Activated CD4-positive, alpha-beta T cell treated with anti-CD3 and anti-CD28 coated beads for 1 hour (primary cell): ENCODE measurements at places on chromosomes 2 and 18.

- DNase-seq: no peak
These were observed 21.9 kb upstream of the CERS6 start for GRCh38 chr2:168434146-168434545.

DNA sequence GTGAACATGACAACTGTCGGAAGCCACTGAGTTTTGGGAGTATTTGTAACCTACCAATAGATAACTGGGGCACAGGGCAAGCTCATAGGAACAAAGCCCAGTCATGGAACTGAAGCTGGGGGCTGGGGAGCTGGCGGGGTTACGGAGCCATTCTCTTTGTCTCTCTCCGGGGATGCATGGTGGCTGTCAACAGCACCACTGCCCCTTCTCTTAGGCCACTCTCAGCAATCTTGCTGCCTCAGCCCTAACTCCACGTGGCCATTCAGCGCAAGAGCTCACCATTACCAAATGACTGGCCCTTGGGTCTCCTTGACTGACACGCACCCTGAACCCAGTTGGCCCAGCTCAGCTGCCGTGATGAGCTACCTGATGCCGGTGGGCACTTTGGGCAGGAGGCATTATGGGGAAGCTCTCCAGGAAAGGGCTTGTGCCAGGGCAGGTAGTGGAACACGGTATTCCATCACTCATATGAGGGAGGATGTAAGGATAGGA is 33.6 kb upstream of the ODC1 start:
- DNase-seq: no peak

- no peak for DNase-seq
These were observed 748 bp downstream of the FMNL2 start for GRCh38 chr2:152335726-152336118.

- DNase-seq: no peak
These were observed 294.3 kb downstream of the HRH4 start for GRCh38 chr18:24754583-24755253.

DNA sequence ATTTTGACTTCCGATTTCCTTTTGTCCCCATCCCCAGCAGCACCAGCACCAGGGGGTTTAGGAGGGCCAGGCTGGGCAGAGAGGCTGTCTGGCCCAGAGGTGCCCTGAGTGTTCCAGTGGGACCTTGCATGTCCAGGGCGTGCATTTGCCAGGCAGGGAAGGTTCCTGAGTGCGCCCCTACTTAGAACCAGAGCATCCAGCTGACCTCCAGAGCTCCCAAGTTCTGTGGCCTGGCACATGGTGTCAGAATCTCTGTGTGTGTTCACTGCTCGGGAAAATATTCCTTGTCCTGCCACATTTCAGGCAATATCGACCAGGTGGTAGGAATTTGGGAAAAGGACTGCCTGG is 5.5 kb downstream of the SIX3 start:
- no peak for DNase-seq

GRCh38 chr18:6058941-6059340 is 163.6 kb upstream of the TMEM200C start:
- DNase-seq: no peak

- DNase-seq: no peak
These were observed 270.8 kb downstream of the GALNT13 start for GRCh38 chr2:154142480-154142879.

DNA sequence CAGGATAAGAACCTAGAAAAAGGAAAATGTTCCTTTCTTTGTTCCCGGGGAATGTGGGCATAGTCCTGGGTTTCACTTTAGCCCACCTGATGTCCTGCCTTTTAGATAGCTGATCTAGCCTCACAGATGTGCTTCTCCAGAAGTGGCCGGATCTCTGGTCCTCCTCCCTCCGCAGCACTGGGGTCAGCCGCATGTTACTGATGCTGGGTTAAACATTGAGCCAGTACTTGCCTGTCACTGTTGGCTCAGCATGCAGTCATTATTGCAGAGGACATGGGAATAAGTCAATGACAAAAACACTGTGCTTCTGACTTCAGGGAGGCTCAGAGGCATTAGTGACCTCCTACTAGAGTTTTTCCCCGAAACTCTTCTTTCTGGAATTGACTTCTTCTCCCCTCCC is 27.6 kb downstream of the NCK2 start:
- DNase-seq: no peak

DNA sequence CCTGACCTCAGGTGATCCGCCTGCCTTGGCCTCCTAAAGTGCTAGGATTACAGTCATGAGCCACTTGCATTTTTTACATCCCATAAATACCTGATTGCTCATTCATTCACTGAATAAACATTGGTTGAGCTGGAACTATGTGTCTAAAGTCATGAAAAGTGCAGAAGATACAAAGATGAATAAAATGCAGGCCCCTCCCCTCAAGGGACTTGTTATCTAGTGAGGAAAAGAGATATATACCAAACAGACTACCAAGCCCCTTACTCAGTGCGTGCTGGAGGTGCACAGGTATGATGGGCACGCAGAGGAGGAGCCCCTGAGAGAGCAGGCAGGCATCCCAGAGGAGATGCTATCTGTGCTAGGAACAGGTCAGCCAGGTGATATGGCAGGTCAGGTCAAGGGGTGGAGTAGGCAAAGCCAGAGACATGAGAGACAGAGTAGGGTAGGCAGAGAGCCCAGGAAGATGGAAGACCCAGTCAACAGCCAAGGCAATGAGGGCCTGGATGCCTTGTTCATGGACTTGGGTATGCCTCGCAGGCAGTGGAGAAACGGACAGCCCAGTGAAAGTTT is 7.7 kb downstream of the FHL2 start:
- DNase-seq: no peak

DNA sequence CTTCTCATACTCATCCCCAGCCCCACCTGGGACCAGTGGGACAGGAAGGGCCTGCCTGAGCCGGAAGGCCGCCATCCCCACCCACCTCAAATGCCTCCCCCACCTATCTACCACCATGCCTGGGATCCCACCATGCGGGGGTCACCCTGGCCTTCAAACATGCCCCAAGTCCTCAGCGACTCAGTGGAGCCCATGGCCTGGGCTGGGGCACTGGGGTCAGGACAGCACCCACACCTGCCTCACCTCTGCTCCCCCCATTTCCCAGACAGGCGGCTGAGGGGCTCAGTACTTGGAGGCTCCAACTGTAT is 7.6 kb downstream of the INHBB start:
- DNase-seq: no peak

GRCh38 chr2:27925766-27926472 is 35.4 kb downstream of the BABAM2 start:
- no peak for DNase-seq

- no peak for DNase-seq
These were observed 198.3 kb upstream of the SLC35G4 start for GRCh38 chr18:11411048-11411447.

DNA sequence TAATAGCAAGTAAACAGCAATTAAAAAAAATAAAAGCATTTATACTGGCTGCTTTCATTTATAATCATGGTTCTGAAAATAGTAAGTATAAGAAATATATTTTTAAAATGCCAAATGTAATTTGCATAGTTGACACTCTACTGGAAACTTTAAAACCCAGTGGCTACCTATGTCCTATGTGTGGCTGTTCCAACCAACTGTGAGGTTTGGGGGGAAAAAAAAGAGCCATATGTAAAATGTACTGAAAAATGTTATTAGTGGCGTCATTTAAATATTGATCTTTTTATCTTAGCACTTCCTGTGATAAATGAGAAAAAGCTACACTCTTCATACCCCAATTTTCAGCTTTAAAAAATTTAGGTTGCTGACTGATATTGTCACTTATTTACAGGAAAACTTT is 270.7 kb downstream of the TCF4 start:
- DNase-seq: no peak

DNA sequence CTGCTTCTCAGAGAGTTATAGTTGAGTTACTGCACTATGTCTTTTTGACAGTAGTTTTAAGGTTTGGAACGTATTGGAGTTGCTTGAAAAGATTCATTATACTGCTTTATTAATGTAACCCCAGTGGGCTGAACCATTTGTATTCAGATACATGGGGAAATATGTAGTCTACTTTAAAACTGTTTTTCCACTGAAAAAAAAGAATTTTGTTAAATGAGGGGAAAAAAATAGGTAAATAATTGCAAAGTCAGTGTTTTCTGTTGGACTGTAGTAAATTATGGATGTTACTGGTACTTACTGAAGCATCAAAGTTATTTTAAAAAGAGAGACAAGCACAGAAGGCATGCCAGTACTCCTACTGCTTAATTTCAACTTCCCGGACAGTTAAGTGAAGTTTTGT is 36.4 kb downstream of the ZC3H15 start:
- DNase-seq: no peak

- no peak for DNase-seq
These were observed 62.3 kb downstream of the ADCY3 start for GRCh38 chr2:24857746-24858145.

DNA sequence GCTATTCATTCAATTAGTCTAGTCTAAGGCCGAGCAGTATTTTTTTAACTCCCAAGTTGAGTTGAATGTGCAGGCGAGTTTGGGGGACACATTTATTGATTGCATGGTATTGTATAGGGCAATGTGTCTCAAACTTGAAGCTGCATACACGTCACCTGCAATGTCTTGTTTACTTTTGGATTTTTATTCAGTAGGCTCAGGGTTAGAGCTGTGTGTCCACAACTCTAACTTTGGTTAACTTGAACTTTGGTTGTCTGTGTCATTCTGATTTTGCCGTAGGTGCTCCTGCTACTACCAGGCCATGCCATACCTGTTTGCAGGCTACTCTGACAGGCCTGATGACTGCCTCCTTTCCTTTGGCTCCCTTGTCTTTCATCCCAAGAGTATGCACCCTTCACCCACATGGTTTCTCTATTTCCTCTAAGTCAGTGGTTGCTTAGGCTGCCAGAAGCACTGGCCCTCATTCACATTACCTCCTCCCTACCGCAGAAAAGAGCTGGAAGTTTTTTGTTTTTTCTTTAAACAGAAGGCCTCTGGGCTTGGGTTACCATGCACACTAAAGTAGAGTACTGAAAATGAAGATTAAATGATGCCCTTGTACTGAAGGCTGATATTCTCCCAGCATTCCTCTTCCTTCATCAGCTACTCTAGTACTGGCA is 219.4 kb upstream of the SPOPL start:
- no peak for DNase-seq

- no peak for DNase-seq
These were observed 10.2 kb upstream of the TTC32 start for GRCh38 chr2:19911808-19912509.

GRCh38 chr2:158498043-158498748 is 41.4 kb downstream of the PKP4 start:
- no peak for DNase-seq
